Jurkat, Clone E6-1 (cell line): ENCODE measurements at places on chromosomes 4 and X.
A peak's percentile ranks its signal among the peaks of the same experiment; 100 is the strongest.

- no peak for DNase-seq
Observed at GRCh38 chrX:55754861-55755294, 37.3 kb downstream of the RRAGB start.

GRCh38 chr4:139017861-139018260 is 2.3 kb downstream of the NOCT start:
- DNase-seq: no peak

- no peak for DNase-seq
Observed at GRCh38 chrX:46953137-46953527, 40.9 kb downstream of the JADE3 start.

DNA sequence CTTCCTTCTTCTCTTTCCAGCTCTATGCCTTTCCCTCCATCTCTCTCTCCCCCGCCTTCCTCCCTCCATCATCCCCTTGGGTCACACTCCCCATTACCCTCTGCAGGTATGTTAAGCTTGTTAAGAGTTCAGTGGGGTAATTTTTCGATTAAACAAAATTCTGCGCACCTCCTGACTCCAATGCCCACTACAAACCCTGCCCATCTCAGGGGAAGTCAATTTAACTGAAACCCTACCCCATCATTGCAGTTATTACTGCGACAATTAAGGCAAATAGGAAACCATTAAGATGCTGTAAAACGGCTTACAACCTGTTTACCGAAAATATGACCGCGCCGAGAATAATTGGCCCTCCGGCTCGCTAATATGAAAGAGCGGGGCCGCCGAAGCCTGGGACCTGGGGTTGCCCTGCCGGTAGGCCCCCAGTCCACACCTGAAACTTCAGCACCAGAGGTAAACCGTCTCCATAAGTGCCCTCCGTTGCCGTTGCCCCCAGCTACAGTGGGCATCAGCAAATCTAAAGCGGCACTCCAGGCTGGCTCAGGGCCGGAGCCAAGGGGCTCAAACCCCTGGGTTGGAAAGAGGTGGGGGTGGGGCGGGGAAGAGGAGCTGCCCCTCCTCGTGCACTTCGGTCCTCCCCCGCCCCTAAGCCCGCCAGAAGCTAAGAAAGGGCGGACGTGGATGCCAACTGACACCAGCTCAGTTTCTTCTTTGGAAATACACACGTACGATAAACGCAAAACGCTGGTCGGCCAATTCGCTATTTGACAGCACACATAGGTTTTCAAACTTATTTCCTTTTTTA is 4.8 kb downstream of the ARX start:
- no peak for DNase-seq

- DNase-seq: no peak
Observed at GRCh38 chr4:89762311-89762710, 74.7 kb downstream of the SNCA start.

GRCh38 chr4:89369581-89369980 is 62.0 kb upstream of the GPRIN3 start:
- no peak for DNase-seq

DNA sequence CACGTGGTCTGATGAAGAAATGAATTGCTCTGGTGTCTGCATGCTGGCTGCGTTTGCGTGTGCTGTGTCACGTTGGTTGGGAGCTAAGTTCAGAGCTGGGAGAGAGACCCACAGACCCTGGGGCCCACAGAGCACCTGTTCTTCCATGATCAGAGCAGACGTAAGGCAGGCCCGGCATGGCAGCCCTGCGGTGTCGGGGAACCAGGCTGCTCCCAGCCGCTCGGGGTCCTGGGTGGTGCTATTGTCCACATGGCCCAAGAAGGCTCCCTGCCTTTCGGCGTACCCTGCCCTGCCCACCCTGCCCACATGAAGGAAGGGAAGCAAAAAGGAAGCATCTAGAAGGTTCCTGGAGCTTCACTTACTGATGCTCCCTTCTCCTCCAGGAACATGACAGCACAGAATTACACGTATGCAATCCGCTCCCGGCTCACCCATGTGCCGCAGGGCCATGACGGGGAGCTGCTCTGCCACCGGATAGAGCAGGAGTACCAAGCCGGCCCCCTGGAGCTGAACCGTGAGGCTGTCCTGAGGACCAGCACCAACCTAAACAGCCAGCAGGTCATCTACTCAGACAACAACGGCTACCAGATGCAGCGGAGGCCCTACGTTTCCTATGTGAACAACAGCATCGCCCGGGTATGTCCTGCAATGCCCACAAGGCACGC is 30.9 kb upstream of the MRFAP1 start:
- DNase-seq: peak; percentile 46

GRCh38 chr4:151407466-151408379 is 1.3 kb upstream of the FHIP1A start:
- peak; percentile 73 for DNase-seq

- DNase-seq: peak; percentile 16
Observed at GRCh38 chrX:86806786-86807185, 658.5 kb downstream of the DACH2 start.

DNA sequence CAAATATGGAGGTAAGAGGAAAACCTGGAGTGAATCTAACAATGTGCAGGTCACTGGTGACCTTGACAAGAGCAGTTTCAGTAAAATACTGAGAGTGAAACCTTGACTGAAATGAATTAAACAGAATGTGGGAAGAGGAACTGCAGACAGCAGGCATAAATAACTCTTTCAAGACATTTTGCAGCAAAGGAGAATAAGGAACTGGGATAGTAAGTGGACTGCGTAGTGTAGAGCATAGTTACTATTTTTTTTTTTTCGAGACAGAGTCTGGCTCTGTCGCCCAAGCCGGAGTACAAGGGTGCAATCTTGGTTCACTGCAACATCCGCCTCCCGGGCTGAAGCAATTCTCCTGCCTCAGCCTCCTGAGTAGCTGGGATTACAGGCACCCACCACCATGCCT is 24.0 kb downstream of the RBMX start:
- DNase-seq: no peak

DNA sequence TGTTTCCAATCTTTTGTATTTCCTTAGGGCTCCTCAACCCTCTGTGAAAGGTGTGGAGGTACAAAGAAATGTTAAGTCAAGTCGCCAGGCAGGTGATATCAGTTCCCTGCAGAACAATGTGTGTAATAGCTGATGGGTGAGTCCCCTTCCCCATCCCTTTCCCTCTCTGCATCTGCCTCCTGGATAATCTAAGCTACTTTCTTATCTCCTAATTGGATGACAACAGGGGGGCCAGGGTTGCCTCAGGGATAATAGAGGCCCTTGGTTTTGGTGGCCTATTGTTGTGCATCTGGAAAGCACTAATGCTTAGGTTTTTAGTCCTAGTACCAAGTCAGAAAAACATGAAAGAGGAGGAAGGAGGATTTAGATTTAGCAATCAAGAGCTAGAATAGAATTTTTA is 29.1 kb downstream of the MAGED1 start:
- no peak for DNase-seq

GRCh38 chr4:144499777-144500176 is 146.2 kb upstream of the HHIP start:
- no peak for DNase-seq

GRCh38 chrX:84760560-84760959 is 243.1 kb upstream of the APOOL start:
- DNase-seq: no peak
